ENCODE measurements at places on chromosomes 3 and 15.

- no peak for DNase-seq
Measured at GRCh38 chr3:61769266-61769990, 208.1 kb downstream of the PTPRG start.

GRCh38 chr15:43513550-43513949, 3.9 kb upstream of the MAP1A start:
- no peak for DNase-seq

- DNase-seq: no peak
Measured at GRCh38 chr3:36876181-36876936, 68.5 kb downstream of the TRANK1 start.

GRCh38 chr3:183731611-183732010, 34.0 kb downstream of the YEATS2 start:
- DNase-seq: no peak

DNA sequence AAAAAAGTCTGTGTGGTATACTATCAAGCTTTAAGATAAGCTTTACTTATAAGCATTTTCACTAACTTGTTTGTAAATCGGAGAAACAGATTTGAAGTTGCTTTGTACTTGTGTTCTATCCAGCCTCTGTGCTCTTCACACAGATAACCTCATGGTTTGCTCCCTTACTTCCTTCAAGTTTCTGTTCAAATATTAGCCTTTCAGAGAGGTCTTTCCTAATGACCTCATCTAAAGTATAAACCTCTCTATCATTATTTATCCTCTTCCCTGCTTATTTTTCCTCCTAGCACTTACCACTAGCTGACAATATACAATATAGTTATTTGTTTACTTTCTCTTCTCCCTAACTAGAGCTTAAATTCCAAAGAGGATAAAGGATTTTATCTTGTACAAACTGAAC, 180.0 kb downstream of the CBLB start:
- DNase-seq: no peak

DNA sequence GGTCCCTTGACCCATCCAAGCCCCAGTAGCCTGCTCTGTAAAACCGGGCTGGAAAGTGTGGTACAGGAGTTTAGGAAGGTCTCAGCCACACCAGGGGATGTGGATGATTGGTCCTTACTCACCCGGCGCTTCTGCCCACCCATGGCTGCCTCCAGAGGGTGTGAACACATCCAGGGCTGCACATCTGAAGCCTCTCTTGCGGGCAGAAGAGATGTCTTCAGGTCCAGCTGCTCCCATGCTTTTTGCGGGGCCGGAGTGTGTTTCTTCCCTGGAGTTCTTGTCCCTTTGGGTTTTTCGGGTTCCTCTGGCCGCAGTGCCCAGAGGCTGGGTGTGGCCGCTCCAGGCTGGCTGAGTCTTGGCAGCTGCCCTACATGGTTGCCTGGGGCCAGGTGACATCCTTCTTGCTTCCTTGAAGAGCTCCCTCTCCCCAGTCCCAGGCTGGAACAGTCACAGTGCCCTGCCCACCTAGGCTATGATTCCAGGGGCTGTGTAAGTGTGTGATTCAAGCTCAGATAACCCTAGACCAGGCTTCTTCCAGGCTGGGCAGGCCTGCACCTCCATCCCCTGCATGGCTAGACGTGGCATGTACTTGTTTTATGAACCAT, 33.9 kb downstream of the HDAC11 start:
- no peak for DNase-seq

DNA sequence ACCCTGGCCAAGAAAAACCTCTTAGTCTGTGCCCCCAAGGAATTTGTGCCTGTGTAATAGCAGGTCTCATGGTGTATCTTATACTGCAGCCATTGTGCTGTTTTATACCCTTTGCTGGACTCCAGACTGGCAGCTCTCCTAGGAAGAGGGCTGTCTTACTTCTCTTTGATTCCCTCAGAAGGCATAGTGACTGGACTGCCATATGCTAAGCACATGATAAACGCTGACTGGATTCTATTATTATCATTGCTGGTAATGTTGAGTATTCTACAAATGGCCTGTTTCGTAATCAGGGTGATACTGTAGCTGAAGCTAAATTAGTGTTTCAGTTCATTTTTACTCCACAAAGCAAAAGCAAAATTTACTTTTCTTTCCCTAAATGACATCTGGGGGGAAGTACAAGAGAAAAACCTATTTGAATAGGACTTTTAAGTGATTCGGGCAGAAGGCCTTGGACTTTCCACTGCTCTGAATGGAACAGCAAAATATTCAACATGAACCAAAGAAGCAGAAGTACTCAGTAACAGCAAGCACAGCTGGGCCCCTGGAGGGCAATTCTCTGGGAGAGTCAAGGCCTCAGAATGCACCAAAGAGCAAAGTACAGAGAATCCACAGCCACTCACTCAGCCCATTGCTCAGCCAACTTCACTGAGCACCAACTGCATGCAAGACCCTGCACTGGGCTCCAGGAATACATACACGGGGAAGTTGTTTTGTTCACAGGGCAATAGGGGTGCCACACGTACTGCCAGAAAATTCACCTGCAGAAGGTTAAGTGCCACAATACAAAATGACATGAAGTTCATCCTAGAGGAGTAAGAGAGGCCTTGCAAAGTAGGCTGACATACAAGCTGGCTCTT, 7.9 kb upstream of the BCL2A1 start:
- no peak for DNase-seq

DNA sequence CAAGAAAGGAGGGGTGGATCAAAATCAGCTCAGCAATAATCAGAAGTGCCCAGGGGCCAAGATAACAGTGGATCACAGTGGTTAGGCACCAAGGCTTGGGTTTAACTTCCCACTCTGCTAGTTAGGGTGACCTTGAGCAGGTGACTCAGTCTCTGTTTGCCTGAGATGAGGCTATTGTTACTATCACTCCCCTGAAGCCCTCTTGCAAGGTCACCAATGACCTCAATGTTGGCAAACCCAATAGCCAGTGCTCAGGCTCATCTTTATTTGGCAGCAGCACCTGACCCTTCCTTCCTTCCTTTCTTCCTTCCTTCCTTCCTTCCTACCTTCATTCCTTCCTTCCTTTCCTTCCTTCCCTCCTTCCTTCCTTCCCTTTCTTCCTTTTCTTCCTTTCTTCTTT, 102.4 kb upstream of the HACD2 start:
- DNase-seq: no peak

GRCh38 chr3:140177943-140178342, 243.0 kb downstream of the CLSTN2 start:
- no peak for DNase-seq

GRCh38 chr15:71730277-71731144, 79.8 kb upstream of the NR2E3 start:
- DNase-seq: no peak

DNA sequence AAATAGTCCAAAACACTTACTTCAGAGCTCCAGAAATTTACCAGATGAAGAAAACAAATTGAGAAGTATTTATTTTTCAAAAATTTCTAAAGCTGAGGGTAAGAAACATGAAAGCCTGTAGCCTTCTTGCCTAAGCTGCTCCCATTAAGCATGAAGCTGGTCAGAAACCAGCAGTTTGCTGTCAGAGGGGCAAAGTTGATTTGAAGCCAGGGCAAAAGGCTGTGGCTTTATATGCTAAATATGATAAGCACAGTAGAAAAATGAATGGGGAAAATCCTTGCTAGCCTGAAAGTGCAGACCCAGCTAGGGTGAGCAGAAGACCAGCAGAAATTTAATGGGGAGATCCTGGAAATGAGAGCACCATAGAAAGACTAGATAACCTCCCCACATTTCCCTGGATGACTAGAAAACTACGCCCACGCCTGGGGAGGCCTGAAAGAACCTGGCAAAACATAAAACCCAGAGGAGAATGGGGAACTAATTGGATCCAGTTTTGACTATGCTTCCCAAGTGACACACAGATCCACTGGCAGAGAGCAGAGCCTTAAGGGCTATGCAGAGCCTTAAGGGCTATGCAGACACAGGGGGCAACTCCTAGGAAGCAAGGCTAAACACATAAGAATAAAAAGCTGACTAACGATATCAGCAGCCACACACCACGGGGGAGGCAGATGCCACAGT, 43.0 kb upstream of the HEG1 start:
- no peak for DNase-seq

DNA sequence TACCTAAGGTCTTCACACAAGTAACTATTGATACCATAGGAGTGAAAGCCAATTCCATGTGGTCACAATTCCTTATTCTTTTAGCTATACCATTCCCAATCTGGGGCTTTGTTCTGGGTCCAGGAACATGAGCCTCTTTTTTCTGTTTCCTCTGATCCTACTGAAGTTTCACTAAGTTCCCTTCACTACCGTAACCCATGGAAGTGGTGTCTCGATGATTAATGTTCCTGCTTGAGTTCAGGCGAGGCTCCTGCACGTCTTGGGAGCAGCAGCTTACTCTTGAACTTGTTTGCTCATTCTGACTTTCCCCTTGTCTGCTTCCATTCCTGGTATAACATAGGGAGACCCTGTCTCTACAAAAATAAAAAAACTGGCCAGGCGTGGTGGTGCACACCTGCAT, 23.6 kb downstream of the ZNF592 start:
- no peak for DNase-seq

- DNase-seq: no peak
Measured at GRCh38 chr3:2659896-2660295, 450.3 kb downstream of the IL5RA start.

GRCh38 chr3:140103166-140103565, 168.2 kb downstream of the CLSTN2 start:
- no peak for DNase-seq

DNA sequence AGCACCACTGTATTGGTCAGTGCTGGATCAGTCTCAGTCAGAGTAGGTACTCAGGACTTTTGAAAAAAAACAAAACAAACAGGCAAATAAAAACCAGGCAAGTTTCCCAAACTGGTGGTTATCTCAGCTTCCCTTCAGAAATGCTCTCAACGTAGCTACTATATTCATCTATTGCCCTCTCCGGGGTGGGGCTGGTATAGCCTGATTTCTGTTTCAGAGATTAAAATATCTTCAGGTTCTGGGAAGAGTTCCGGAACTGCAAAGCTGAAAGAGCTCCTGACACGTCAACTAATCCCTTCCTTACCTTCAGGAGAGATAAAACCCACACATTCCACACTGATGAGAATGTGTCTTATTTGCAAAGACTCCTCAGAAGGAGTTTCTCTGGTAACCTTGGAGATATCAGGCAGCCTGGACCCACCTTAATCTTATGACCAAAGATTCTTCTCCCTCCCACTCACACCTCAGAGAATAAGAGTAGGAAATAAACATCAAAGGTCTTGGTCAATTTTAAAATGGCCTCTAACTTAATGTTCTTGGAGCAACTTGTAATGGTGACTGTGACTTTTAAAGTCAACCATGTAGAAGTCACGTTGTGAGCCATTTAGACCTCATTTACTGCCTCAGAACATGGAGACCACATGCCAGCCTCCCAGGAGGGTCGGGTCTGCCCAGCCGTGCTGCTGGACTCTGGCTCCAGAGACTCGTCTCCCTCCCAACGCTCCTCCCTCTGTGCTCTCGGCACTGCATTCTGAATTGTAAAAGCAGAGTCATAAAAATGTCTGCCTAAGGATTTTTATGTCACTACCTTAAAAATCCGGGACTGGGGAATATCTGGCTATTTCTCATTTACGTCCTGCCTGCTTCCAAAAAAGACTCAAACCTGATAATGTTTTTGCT, 53.8 kb downstream of the CDCP1 start:
- no peak for DNase-seq

- peak; percentile 60 for DNase-seq
Measured at GRCh38 chr15:74240002-74240568, 4.0 kb downstream of the CCDC33 start.

DNA sequence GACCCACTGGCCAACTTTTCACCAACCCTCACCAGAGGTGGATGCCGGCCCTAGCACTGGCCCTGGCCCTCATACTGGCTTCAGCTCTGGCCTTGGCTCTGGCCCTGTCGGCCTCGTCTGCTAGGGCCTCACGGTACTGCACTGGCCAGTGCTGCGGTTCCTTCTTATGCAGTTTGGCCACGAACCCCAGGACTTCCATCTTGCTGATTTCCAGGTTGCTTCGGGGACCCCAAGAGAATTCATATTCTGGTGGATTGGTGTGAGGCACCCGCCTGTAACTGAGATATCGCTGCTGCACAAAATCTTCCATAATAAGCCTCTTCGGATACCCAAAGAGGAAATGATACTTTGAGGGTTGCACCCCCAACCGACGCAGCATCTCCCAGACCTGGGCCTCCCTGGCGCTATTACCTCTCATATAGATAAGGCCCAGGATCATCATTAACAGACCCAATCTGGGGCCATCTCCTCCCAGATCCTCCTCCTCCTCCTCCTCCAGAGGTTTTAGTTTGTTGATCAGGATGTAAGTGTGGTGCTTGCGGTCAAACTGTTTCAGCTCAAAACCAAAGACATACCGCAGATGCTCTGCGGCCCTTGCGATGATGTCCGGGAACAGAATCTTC, 883 bp downstream of the MAGEF1 start:
- DNase-seq: no peak

DNA sequence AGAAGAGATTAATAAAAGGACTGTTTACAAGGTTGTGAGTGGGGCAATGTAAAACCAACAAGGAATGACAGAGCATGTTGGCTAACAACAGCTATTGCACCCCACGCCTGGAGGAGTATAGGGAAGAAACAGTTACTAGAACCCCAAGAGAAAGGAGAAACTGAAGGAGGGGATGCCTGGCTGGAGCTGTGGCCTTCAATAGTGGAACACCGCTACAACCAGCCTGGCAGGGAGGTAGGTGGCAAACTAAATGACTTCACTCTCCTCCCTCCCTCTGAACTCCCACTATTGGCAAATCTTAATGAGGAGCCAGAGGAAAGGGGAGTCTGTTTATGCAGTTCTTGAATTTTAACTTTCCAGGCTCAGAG, 7.2 kb upstream of the CD47 start:
- DNase-seq: no peak

DNA sequence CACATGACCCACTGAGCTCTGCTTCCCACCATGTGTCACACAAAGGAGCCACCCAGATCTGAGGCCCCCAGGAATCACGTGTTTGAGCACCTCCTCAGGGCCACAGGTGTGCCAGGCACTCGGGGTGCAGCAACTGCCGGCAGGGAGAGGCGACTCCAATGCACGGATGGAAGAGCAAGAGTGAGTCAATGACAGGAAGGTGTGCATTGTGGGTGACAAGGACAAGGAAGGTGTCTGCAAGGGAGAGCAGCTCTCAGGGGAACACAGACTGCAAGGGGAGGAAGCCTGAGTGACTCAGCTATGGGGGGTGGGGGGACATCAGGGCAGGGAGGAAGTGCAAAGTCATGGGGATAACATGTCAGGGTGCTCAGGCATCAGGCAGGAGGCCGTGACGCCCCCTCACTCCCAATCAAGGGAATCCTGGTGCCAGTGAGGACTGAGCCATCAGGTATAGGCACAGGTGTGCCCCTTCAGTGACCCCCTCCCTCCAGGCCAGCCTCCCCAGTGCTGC, 67.4 kb downstream of the NUP210 start:
- no peak for DNase-seq

Data from GOT3 (cell line).